ENCODE measurements at places on chromosomes 11 and 22.

GRCh38 chr11:115698243-115698642 lies 194.0 kb upstream of the CADM1 start:
- no peak for DNase-seq

DNA sequence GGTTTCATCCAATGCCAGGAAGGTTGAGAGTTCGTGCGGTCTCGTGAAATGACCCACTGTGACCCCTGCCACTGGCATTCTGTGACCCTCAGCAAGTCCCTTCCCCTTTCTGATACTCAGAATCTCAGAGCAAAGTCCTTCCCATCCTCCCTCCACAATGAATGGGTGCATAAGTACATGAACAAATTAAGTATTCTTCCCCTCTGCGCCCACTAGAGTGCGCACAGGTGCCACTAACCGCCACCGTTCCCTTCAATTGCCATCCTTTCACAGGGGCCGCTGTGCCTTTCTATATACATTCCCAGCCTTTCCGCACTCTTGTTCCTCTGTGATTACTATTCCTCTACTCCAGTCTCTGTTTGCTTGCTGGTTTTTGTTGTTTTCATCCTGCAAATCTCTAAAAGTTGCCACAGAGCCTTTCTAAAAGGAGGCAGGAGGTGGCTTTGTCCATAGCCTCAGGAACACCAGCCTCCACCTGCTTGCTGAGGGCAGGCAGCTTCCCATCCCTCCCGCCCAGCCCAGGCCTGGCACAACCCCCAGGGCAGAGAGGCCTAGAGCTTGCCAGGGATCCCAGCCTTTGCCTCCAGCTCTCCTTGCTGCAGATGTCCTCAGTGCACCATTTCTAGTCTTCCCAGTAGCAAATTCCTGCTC lies 6.7 kb upstream of the AP1B1 start:
- peak; percentile 68 for DNase-seq

- no peak for DNase-seq
Measured at GRCh38 chr11:77510851-77511250, 37.0 kb upstream of the PAK1 start.

DNA sequence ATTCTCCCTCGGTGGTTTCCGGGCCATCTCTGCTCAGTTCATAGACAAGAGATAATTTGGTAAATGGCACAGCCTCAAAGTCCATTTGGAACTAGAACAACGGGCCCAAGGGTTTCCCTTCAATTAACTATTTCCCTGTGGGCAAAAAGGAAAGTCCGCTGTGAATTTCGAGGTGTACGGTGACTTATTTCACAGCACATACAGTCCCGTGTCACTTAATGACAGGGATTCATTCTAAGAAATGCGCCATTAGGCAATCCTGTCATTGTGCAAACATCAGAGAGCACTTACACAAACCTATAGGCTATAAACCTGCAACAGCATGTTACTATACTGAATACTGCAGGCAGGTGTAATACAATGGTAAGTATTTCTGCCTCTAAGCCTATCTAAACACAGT lies 551.6 kb downstream of the OPCML start:
- no peak for DNase-seq

DNA sequence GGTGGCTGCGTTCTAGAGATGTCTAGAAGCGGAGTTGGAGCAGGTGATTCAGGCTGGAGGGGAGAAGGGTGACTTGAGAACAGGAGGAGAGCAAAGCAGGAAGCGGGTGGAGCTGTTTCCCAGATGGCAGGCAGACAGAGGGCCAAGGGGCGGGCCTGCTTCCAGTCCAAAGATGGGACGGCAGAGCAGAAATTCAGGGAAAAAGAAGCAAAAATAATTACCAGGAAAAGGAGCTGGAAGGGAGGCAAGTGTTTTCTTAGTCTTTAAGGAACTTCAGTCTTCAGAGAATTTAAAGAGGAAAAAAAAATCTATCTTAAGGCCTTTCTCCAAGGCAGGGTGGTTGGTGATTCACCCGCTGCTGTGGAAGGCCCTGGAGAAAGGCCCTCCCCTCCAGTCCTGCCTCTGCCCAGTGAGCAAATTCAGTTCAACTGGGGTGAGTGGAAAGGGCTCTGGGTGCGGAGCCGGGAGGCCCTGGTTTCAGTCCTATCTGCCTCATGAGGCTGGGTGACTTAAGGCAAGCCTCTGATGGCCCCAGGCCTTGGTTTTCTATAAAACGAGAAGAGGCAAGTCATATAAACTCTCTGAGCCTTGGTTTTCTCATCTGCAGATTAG lies 4.5 kb upstream of the CREB3L1 start:
- DNase-seq: no peak

GRCh38 chr22:35656284-35656752 lies 8.1 kb downstream of the APOL6 start:
- DNase-seq: no peak

DNA sequence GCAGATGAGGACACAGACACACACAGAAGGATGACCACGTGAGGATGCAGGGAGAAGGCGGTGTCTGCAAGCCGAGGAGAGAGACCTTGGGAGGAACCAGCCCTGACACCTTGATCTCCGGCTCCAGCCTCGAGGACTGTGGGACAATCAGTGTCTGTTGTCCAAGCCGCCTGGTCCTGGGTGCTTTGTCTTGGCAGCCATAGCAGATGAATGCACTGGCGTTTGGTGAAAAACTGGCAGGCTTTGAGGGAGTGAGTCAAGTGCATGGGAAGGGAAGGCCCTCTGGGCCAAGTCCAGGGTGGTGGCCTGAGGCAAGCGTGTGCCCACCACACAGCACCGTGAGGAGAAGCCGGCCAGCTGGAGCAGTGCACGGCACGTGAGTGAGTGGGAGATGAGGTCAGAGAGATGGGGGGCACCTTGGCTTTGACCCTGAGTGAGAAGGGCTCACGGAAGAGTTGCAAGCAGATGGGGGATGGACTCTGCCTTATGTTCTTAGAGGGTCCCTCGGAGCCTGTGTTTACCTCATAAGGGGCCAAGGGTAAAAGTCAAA lies 12.4 kb upstream of the BRSK2 start:
- DNase-seq: no peak

- no peak for DNase-seq
Measured at GRCh38 chr22:17218341-17218740, 894 bp downstream of the ADA2 start.

DNA sequence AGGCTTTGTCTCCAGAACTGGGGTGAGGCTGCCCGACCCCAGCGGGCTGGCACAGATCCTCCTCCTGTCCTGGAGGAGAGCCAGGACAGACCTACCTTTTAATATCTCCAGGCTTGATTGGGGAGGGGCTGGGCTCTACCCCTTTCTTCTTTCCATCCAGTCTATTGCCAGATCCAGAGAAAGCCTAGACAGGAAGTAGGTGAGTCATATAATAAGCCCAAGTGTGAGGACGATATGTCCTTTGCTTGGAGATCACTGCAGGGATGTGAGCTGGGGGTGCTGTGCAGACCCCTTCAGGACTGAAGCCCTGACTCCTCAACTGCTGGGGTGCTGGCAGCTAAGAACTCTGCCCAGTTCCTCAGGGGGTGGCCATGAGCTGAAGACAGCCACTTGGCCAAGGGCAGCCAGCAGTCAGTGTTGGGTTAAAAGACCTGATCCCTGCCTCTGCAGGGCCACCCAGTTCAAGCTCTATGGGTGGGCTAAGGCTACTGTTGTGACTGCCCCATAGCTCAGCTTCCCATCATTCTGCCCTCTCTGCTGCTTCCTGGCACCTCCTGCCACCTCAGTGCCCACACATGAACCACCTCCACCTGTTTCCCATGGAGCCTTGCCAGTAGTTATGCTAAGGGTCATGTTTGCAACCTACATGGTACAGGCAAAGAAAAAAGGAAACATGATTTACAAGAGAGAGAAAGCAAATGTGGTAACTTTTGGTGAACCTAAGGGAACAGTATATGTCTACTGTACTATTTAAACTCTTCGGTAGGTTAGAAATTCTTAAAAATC lies 8.3 kb upstream of the C22orf39 start:
- DNase-seq: no peak

- no peak for DNase-seq
Measured at GRCh38 chr11:102626676-102627075, 1.5 kb upstream of the MMP20 start.

GRCh38 chr22:46779651-46780050 lies 17.2 kb downstream of the TBC1D22A start:
- DNase-seq: no peak

- no peak for DNase-seq
Measured at GRCh38 chr11:61961570-61962212, 5.7 kb downstream of the FTH1 start.

- DNase-seq: no peak
Measured at GRCh38 chr11:75422248-75423231, 10.5 kb downstream of the KLHL35 start.

GRCh38 chr11:78112582-78113275 lies 26.7 kb downstream of the ALG8 start:
- no peak for DNase-seq

DNA sequence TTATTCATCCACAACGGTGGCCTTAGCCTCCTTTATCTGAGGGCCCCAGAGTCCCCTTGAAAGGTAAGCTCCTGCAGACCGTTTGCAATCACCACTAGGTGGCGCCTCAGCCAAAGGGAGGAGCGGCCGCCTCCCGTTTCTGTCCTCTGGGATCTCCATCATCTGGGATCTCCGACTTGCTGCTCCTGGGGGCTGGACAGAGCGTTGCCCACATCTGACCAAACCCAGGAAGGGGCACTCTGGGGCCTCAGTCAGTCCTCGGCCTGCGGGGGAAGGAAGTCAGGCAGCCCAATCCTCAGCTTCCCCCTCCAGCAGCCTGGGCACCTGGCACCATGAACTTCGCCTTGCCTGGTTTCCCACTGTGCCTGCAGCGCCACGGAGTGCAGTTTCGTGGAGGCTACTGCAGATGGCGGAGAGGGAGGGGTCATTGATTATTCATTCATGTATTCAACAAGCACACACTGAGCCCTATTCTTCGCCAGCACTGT lies 23.5 kb downstream of the TP53I11 start:
- peak; percentile 56 for DNase-seq

DNA sequence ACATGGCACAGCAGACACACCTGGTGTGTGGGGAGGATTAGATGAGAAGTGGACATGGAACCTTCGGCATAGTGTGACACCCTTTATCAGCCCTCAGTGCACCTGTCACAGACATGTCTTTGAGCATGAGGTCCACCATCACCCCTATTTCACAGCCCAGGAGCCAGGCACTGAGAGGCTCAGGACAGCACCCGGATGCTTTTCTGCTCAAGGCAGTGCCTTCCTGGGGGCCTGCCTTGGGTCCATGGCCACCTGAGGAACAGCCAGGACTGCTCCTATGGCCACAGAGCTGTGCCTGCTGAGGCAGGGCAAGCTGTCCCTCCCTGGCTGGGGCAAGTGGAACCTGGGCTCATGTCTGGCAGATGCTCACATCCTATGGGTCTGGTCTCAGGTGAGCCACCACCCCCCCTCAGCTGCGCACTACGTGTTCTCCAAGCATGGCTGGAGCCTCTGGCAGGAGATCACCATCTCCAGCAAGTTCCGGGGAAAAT lies 75.8 kb downstream of the MORC2 start:
- DNase-seq: no peak

DNA sequence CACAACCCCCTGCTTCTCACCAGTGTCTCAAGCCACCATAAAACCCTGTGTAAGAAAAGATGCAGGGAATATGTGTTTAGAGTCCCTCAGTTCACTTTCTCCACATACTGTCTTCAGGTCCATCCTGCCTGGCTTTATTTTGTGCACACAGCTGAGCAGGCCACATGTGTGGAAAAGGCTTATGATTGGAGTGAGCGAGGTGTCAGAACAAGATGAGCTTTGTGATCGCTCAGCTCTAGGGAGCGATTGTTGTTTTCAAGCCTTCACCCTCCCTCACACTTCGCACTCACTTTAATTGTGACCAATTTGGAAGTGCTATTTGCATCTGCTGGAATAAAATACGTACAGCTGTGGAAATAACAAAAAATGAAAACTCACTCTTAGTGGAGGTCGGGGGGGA lies 931.1 kb upstream of the TENM4 start:
- DNase-seq: no peak

DNA sequence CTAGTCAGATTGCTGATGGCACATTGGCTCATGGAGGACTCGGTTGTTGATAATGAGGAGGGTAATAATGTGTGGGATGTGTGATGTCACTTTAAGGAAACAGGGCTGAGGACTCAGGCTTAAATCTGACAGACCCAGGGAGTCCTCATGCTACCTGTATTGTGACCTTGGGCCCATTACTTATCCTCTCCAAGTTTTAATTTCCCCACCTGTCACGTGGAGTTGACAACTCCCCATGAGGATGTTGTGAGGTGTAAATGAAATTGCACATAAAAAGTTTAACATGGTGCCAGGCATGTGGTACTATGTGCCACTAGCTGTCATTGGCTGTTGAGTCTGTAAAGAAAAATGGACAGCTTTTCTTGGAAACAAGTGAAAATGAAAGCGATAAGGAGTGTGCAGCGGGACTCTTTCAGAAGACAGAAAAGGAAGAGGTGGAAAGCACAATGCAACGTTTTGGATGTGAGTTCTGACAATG lies 15.3 kb downstream of the IL10RA start:
- no peak for DNase-seq

- no peak for DNase-seq
Measured at GRCh38 chr11:14449302-14449714, 50.3 kb downstream of the COPB1 start.

- no peak for DNase-seq
Measured at GRCh38 chr11:119796363-119797060, 67.5 kb upstream of the NECTIN1 start.

DNA sequence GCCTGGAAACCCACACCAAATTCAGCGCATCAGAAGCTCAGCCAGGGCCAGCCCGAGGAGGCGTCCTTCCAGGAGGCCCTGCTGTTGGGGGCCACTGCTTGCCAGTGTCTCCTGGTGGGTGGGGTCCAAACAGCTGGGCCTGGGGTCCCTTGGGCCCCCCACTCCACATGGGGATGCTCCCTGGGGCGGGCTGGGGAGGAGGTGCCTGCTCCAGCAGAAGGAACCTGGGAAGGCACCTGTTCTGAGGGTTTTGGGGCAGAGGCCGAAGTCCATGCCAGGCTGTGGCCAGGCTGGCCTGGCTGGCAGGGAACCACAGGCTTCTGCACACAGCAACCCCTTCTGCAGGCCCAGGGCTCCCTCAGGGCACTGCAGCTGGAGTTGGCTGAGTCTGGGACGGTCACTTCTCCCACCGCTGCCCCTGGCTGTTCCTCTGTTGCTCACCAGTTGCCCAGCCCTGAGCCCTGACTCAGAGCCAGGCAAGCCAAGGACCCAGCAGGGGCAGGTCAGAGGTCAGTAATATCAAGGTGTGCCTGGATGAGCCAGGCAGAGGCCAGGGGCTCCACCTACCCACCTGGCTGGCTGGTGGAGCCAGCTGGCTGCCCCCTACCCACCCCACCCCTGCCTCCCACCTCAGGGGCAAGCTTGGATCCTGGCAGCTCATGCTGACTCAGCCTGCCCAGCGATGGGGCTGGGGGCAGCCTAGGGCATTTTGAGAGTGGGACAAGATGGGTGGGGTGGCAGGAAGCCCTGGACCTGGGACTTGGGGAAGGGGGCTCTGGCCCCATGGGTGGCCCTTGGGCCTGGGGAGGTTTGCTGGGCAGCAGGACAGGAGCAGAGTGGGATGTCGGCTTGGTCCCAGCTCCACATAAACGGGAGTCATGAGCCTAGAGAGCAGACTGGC lies 12.0 kb upstream of the PHLDA2 start:
- DNase-seq: no peak

DNA sequence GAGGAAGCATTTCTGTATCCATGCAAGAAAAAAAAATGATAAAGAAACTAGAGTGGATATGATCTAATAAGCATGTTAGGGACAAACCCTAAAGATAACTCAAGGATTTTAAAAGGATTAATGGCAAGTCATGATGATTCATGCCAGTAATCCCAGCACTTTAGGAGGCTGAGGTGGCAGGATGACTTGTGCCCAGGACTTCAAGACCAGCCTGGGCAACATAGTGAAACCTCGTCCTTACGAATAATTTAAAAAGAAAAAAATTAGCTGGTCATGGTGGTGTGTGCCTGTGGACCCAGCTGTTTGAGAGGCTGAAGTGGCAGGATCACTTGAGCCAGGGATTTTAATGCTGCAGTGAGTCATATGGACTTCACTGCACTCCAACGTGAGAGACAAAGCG lies 145.5 kb upstream of the BLID start:
- no peak for DNase-seq
